ENCODE measurements at places on chromosomes 12 and 14.

- no peak for DNase-seq
These were observed 8.6 kb upstream of the ASB2 start for GRCh38 chr14:93984987-93985410.

- DNase-seq: no peak
These were observed 7.7 kb downstream of the TNFAIP2 start for GRCh38 chr14:103130965-103131364.

- no peak for DNase-seq
These were observed 17.7 kb downstream of the PLEKHG3 start for GRCh38 chr14:64721899-64722298.

DNA sequence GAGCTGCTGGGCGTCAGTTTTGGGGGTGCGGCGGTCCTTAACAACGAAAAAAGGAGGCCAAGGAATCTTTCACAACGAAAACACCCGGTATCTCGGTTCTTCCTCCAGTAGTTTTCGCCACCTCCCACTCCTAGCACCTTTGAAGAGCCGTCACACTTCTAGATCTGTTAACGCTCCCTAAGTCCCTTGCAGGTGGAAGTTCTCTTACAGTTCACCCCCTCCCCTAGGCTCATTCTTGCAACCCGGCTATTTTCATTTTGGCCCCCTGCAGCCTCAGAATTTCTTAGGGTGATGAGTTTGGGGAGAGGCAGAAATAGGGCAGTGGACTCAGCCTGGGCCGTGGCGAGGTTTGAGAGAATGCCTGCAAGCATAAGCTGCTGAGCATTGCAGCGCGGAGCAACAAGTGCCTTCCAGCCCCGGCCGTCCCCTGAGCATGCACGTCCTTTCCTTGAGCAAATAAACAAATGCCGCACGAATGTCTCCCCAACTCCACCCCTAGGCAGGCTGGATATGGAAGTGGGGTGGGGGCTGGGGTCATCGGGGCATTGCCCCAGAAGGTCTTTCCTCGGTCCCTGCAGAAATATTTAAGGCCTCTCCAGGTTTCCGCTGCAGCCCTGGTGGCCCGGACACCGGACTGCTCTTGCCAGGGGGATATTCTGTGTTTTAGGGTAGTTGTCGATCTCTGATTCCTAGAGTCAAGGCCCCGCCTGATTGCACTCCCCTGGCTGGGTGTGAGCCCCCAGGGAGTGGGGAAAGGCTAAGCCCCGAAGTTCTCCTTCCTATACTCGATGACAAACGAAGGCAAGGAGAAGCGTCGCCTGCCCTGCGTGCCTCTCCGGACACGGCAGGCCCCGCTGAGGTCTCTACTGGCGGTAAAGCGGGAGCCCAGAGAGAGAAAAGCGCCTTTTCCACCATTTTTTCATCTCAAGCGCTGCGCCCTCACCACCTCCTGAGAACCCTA, 1.6 kb downstream of the RFX4 start:
- no peak for DNase-seq

DNA sequence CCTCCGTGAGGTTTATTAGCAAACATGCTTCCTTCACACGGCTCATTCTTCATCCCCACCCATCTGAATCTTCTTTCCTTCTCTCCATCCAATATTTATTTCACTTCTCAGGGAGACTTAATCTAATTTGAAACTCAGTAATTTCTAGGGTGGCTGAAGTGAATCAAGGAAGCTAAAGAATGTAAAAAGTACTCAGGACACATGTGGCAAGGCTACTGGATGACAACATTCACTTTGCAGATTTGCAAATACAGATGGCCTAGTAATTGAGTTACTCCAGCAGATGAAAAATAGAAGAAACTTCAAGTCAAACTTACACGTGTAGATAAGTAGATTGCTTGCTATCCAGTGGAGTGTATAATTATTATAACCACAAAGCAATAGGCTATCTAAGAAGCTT, 15.4 kb upstream of the BEST3 start:
- no peak for DNase-seq

- DNase-seq: no peak
These were observed 20.1 kb upstream of the PLEKHG3 start for GRCh38 chr14:64684091-64684490.

- no peak for DNase-seq
These were observed 143.6 kb downstream of the PAWR start for GRCh38 chr12:79547044-79547734.

DNA sequence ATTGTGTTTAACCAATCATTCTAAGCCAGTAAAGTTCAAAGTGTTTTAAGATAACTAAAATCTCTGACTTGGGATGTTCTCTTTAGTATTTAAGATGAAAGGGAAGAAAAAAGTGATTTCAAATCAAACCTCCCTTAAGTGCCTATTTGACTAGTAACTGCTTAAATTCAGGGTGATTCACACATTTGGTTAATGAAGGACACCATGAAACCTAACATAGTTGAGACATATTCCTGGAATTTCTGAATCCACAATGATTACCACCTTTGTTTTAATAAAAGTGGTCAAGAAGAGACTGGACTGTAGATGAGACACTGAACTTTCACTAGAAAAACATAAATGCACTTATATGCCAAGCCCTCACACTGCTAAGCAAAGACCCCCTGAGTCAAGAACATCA, 138.7 kb downstream of the MED13L start:
- DNase-seq: no peak

DNA sequence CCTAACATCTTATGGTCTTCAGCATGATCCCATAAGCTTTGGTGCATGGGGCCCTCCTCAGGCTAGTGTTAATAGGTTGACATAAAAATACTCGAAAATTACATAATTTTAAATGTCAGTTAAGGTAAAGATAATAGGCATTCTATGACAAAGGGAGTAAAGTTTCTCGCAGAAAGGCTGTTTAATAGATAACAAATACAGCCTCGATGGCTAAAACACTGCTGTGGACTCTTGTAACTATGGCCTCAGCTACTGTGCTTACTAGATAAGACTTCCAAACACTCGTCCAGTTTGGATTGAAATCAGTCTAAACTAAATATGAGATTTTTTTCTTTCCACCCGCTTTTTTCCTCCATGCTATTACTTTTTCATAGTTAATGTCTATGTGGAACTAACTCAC, 23.2 kb upstream of the MGST1 start:
- DNase-seq: no peak

DNA sequence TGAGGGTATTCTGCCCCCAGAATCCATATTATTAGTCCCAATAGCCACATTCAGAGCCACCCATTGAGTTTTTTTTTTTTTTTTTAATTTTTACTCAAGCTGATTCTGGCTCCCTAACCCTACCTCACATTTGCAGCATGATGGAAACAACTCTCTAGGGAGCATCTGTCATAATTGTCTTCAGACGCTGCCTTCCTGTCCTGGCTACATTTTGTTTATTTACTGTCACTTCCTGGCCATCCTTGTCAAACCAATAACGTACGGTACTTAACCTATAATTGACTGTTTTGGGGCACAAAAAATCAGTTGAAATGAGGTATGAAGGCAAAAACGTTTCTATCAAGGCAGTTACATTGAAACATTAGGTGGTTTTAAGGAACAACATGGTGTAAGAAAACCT, 2.1 kb downstream of the GLIPR1 start:
- no peak for DNase-seq

GRCh38 chr12:31959701-31960391, 631 bp downstream of the RESF1 start:
- peak; percentile 64 for DNase-seq

DNA sequence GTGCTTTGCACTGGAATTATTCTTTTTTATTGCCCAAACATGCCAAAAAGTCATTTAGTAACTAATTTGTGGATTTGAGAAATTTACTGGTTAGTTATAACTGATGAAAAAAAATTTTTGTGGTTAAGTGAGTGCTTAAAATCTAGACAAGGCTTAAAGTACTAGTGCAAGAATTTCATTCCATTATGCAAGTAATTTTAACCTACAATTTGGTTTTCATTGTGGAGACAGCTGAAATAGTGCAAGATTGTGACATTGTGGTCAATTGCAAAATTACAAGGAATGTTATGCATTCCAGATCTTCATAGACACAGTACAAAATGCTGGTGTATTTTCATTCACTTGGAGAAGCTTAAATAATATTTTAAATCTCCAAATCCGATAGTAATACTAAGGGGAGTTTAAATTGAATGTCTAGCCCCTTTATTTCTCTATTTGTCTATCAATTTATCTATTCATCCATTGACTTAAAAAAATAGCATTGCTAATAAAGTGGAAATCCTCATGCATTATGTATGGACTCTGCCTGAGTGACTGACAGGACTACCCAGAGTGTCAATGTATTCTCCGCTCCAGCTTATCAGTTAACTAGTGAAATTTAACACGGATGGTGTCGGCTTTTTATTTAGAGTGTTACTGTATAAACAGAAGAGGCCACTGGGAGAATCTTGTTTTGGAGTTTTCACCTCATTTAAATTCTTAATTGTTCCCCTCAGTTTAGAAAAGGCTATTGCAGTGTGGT, 125.9 kb downstream of the ALX1 start:
- DNase-seq: no peak

DNA sequence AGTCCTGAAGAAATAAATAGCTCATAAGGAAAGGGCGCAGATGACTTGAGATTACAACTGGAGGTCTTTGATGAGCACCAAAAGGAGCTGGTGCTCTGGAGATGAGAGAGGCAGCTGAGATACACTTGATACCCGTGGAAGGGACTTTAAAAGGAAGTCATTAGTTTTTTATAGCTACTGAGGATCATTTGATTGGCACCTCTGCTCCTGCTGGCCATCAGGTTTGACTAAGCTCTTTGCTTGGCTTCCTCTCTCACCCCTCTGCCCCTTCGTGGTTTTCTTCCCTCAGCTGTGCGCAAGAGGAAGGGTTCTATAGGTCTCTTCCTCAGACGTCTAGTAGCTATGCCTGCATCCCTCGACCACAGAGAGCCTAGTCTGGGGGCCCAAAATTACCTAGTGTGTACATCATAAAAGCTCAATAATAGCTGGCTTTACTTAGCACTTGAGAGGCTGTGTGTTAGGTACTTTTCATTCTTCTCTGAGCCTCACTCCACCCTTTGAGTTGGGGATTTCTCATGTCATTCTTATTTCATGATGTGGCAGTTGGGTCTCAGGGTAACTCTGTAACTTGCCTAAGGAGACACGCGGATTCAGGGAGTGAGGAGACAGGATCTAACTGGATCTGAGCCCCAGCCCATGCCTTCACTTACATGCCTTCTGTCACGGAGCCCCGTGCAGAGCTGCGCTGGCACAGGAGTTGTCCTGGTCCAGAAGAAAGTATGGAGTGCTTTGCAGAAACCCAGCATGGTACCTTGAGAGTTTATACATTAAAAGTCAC, 68.4 kb upstream of the ASPG start:
- no peak for DNase-seq

DNA sequence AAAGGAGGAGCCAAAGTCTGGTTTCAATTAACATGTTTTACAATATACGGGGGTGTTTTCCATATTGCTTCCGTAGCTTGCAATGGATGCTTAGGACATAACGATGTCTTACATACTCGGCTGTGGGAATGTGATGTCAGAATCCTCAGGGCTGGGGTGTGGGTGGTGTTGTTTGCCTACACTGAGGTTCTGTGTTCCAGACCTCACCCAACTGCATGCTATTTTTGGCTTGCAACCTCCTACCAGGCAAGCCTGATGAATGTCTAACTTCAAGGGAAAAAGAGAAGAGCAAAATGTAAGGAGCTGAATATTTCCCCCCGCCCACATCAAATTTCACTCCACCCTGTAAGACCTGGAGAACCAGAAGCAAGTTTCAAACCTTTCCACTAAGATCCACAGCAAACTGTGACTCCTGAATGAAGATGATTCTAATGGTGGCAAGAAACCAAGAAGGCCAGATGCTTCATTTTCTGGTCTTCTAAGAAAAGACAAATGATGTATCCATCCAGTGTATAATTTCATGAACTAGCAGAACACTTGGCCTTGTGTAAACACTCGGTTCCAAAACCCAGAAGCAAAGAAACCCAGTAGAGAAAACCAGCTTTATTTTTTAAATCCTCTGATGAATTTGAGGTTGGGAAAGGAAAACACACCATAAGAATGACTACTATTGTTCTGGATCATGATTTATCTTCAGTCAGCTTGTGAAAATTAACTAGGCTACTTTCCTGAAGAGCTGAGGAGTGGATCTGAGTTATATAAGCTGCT, 227.9 kb downstream of the DACT1 start:
- no peak for DNase-seq

DNA sequence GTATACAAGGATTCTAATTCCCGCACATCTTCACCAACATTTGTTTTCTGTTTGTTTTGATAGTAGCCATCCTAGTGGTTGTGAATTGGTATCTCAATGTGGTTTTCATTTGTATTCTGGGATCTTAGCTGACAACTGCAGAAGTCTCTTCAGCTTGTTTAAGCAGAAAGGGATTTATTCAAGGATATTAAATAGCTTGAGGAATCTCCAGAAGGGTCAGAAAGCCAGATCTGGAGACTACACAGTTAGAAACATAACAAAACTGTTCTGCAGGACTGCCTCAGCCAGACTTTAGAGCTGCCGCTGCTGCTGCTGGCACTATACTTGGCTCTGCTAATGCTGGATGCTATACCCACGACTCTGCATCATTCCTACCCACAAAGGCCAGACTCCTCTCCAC, 13.4 kb upstream of the CDKL1 start:
- no peak for DNase-seq

GRCh38 chr12:49487605-49488004, 51.2 kb upstream of the KCNH3 start:
- no peak for DNase-seq

DNA sequence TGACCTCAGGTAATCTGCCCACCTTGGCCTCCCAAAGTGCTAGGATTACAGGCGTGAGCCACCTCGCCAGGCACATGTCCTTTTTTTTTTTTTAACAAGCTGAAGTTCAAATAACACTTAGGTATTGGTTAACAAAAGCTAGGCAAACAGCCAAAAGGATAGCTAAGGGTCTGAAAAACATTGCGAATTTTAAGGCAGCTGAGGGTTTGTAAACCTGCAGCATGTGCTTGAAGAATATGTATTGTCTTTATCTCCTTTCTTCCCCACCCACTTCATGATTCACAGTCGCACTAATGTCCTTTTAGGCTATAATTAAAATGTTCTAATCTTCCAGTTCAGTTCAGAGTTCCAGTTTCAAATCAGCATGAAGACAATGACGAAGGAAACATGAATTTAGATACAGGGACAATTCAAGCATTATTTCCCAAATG, 30.1 kb upstream of the CERS5 start:
- DNase-seq: no peak

GRCh38 chr12:103498990-103499389, 3.2 kb upstream of the C12orf42 start:
- DNase-seq: no peak

- DNase-seq: no peak
These were observed 34.1 kb upstream of the ITPR2 start for GRCh38 chr12:26867080-26867479.

DNA sequence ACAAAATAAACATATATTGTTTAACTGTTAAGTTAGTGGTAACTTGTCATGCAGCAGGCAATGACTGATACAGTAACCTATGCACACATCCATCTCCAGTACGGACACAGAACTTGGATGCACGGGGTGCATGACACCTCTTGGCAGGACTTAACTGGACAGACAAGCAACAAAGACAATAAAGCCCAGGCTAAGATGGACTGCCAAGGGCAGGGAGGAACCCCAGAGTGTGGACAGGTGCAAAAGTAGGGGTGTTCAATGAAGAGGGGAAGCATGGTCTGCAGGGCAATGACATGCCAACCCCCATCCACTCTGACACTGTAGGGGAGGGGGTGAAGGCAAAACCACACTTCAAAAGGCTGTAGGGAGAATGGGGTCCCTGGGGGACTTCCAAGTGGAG, 11.7 kb downstream of the SSH1 start:
- no peak for DNase-seq
